ENCODE measurements at places on chromosomes 1 and 21.

- DNase-seq: peak; percentile 88
These were observed 34.4 kb downstream of the SLC2A1 start for GRCh38 chr1:42924082-42924850.

- DNase-seq: no peak
These were observed 870.7 kb downstream of the BRINP3 start for GRCh38 chr1:189606795-189607476.

DNA sequence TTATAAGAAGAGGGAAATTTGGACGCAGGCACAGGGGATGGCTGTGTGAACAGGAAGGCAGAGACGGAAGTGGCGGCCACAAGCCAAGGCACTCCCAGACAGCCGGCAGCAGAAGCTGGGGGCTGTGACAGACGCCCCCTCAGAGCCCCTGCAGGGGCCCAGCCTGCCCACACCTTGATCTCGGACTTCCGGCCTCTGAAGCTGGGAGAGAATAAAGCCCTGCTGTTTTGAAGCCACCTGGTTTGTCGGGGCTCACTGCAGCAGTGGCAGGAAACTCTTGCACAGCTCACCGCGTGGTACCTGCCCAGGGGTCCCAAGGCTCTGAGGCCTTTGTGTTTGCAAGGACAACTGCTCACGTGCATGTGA is 13.7 kb downstream of the MEGF6 start:
- no peak for DNase-seq

- no peak for DNase-seq
These were observed 34.7 kb downstream of the IFNAR1 start for GRCh38 chr21:33359446-33359845.

DNA sequence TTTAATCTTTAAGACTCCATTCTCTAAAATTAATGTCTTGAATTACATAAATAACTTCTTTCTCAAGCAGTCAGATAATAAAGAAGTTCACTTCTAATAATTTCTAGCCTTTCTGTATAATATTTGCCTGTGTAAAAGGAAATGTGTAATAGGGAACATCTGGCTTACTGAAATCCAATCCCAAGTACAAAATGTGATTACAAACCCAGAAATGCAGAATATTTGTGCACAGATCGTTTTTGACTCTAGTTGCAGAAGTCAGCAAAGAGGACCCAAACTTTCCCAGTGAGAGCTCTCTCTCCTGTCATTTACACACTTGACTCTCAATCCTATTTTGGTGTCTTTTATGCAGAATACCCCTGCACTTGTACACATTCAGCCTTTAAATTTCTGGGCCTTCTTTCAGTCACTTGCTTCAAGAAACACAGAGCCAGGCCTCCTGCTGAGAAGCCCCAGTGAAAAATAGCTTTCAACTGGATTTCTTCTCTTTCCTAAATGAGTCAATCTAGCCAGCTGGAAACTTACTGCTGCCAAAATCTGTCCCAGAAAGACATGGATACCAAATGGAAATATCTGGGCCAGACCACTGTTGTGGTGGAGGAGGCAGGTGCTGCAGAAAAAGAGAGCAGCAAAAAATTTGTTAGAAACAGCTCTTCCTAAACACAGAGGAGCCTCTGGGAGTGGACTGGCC is 68.5 kb upstream of the ADAM30 start:
- no peak for DNase-seq

DNA sequence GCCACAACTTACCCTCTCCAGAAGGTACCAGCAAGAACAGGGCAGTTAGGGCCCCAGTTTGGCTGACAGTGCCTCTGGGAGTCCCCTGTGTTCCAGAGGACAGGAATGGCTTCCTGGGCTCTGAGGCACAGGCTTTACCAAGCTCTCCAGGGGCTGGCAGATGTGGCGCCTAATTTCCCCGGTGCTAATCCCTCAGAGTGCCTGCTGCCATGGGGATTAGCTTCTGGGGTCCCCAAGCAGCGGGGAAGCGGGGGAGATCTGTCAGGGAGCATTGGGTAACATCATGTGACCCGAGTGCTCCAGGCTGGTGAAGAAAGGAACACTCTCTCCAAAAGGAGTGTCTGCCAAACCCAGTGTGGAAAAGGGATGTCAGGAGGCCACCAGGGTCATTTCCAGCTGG is at the start of gene LACTBL1:
Gene LACTBL1, minus strand, starts transcription at position 107 of the 400 bp plus-strand sequence. CDS start 550 bp downstream, outside the sequence.
- no peak for DNase-seq

DNA sequence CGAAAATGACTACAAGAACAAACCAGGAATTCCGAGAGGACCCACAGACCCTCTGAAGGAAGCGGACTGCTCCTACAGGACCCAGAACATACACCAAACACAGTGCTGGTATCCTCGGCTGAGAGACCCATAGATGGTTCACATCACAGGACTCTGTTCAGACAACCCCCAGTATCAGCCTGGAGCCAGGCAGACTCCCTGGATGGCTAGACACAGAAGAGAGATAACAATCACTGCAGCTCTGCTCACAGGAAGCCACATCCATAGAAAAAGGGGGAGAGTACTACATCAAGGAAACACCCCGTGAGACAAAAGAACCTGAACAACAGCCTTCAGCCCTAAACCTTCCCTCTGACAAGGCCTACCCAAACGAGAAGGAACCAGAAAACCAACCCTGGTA is 434.0 kb upstream of the NR5A2 start:
- DNase-seq: no peak

DNA sequence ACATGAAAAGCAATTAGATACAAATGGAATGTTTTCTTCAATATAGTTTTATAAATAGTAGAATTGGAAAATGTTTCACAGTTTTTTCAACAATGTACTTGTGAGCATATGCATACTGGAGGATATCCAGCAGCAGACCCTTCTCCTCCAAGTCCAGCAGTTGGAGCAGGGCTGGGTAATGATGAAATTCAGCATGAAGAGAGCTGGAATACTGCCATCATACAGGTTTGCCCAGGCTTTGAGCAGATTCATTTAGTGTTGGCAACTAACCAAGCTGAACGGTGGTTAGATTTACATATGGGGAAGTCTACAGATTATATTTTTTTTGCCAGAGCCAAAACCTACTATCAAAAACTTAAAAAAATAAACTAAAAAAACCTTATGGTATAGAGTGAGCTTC is 38.3 kb downstream of the WDR3 start:
- no peak for DNase-seq

DNA sequence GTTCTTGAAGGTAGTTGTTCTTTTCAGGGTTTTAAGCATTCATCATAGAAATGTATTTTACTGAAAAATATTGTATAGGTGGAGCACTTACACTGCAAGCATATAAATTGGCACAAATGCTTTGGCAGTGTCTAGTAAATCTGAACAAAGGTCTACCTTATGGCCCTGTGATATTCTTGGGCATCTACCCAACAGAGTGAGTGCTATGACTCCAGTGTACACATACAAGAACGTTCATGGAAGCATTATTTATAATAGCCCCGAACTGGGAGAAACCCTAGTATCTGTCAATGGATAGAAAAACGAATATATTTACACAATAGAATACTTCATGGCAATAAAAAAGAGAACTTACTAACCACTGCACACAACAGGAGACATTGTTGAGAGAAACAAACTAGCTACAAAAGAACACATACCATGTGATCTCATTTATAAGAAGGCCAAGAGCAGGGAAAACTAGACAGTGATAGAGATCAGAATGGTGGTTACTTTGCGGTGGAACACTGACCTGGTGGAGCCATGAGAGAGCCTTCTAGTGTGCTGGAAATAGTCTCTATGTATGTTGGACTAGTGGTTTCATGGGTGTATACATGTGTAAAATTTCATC is 96.0 kb downstream of the MAB21L3 start:
- DNase-seq: no peak

DNA sequence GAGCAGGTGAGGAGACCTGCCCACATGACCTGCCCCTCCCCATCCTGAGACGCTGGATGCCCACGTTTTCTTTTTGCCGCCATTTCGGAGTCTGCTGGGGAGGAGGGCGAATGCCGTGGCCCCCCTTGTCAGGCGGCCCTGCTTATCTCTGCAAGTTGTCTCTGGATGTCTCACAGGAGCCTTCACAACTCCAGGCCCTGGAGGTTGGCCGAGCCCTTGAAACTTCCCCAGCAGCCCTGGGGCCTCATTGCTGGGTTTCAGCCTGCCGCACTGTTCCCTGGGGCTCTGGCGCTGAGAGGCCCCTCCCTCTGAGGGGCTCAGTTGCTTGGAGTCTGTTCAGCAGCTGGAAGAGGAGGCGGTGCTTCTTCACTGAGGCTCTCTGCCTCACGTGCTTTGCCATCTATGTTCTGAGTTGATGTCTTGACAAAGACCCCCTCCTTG is 29.8 kb upstream of the ZBTB21 start:
- no peak for DNase-seq

GRCh38 chr1:155352631-155353030 is 31.9 kb downstream of the RUSC1 start:
- no peak for DNase-seq
